ENCODE measurements at places on chromosomes 13 and 19. TPM values are rescaled to one million over a fixed set of nuclear protein-coding genes. Genes with fewer than 3 reads are reported as not detected.

GRCh38 chr19:49058562-49058961, 1.0 kb upstream of the CGB7 start:
- ATAC-seq = no peak

- ATAC-seq = no peak
These were observed 151.4 kb downstream of the PDS5B start for GRCh38 chr13:32737679-32738078.

DNA sequence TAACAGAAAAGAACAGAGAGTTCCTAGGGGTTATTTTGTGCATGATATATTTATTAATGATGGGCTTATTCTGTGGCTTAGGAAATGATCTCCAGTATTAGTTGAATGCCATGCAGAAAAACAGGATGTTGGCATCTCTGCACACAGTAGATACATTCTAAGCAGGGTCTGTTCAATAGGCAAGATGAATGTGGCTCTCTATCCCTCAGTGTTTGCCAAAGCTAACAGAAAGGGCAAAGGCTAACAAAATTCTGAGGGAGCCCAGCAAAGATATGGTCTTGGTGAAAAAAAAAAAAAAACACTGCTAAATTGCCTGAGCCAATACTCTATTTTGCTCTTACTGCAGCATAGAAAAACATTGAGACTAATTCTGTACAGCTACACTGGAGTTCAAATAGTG, 1095.8 kb downstream of the UQCRFS1 start:
- no peak for ATAC-seq

DNA sequence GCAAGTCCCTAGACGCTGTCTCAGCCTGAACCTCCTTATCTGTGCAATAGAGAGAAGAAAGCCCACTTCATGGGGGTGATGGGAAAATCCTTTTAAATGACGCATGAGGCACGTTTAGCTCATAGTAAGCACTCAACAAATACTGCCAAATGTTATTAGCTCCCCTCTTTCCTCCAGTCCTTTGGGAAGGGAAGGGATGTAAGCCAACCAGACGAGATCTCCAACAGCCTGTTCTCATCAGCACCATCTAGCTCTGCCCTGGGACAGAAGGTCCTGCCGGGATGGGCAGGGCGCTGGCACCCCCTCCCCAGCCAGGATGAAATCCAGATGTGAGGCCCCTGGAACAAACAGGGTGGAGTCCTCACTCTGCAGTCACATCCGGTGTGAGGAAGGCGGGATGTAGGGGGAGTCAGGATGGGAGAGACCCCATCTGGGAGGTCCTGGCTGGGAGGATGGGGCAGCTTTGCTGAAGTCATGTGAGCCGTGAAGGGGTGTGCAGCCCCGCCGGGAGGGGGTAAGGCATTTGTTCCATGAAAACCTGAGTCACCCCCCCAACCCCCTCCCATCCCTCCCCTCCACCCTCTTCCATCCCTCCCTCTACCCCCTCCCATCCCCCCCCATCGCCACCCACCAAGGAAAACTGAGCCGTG, 4.6 kb downstream of the S1PR2 start:
- ATAC-seq = no peak

- ATAC-seq = no peak
These were observed 7.7 kb upstream of the PROZ start for GRCh38 chr13:113150550-113151365.

DNA sequence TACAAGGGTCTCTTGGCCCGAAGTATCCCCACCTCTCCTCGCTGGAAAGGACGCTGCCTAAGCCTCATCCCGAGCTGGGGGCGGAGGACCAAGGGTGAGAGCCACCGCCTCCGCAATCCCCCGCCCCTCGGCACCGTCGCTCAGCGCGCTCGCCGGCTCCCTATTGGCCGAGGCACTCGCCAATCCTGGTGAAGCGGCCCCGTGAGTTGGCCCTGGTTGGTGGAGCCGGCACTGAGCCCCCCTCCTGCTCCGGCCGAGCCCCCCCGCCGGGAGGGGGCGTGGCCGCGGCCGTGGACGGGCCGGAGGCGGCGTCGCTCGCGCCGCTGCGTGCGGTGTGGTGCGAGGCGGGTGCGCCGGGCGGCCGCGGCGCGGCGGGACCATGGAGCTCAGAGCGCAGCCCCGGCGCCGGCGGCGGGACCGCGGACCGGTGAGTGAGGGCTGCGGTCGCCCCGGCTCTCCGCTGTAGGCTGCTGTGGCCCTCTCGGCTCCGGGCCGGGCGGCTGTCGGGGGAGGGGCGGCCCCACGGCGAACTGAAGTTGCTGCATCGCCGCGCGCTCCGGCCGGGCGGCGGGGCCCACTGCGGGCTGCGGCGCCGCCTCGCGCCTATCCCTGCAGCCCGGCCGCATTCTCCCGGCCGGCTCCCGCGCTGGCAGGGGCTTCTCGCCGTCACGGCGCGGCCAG, at the start of gene WASF3:
TSS of gene WASF3 (plus strand) at position 291 of the 681 bp plus-strand sequence. CDS start 84,588 bp downstream, outside the sequence.
- ATAC-seq = peak; percentile 96

- ATAC-seq = no peak
These were observed 48.0 kb downstream of the RGCC start for GRCh38 chr13:41505209-41505835.

GRCh38 chr13:46620029-46620428, 67.1 kb downstream of the LRCH1 start:
- no peak for ATAC-seq

GRCh38 chr19:18386543-18387271, 749 bp downstream of the GDF15 start:
- ATAC-seq = no peak

DNA sequence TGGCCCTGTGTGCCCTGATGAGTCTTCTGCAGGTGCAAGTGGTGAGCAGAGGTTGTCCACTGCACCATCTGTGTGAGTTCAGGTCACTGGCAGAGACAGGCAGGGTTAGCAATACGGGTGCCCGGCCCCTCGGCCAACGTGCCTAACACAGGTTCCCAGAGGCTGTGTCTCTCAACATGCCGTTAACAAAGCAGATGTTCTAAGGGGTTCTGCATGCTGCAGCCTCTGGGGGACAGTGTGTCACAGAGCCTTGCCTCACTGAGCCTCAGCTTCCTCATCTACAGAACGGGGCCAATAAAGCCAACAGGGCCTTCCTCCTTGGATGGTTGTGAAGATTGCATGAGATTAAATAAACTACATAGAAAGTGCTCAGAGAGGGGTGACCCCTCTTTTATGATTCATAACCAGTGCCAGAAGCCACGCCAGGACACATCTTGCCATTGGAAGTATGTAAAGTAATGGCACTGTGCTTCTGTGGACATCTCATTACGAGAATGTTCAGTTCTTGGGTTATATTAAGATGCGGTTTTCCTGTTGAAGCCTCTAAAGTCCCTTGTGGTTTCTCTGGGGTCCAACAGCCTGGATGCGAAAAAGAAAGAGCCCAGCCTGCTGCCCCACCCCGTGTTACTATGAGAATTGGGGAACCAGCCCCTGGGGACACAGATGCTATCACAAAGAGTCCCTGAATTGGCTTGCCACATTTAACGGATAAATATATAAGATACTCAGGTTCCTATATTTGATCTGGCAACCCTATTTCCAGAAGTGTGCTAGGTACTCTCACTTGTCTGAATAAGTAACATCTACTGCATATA, 11.2 kb upstream of the ARHGEF18 start:
- no peak for ATAC-seq

DNA sequence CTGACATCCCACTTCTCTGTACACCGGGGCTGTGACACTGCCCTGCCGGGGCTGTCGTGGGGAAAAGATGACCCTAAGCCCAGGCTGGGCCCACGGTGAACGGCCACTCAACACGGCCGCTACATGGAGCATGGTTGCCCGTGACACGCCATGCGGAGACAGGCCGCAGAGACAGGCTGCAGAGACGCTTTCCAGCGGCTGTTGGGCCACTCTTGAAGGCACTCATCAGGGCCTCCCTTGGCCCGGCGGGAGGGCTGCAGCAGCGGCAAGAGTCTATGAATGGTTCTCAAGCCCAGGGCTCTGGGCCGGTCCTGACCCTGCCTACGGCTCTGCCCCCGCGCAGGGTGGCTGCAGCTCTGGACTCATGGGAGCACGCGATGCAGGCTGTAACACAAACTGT, 22.1 kb downstream of the ADPRHL1 start:
- ATAC-seq = peak; percentile 42

The TPM4 gene
- total RNA-seq = 196 TPM

The PSG3 gene
- not detected for total RNA-seq

- ATAC-seq = no peak
These were observed 86.5 kb downstream of the DLEU7 start for GRCh38 chr13:50757008-50757407.

The FUT6 gene
- 3.3 TPM for total RNA-seq

The PEAK3 gene
- total RNA-seq = 0.85 TPM

- no peak for ATAC-seq
These were observed 3.2 kb downstream of the GTF3A start for GRCh38 chr13:27427641-27428040.

GRCh38 chr19:38392707-38393308, 4.3 kb downstream of the SPRED3 start:
- no peak for ATAC-seq

The APC2 gene
- 45.8 TPM for total RNA-seq

DNA sequence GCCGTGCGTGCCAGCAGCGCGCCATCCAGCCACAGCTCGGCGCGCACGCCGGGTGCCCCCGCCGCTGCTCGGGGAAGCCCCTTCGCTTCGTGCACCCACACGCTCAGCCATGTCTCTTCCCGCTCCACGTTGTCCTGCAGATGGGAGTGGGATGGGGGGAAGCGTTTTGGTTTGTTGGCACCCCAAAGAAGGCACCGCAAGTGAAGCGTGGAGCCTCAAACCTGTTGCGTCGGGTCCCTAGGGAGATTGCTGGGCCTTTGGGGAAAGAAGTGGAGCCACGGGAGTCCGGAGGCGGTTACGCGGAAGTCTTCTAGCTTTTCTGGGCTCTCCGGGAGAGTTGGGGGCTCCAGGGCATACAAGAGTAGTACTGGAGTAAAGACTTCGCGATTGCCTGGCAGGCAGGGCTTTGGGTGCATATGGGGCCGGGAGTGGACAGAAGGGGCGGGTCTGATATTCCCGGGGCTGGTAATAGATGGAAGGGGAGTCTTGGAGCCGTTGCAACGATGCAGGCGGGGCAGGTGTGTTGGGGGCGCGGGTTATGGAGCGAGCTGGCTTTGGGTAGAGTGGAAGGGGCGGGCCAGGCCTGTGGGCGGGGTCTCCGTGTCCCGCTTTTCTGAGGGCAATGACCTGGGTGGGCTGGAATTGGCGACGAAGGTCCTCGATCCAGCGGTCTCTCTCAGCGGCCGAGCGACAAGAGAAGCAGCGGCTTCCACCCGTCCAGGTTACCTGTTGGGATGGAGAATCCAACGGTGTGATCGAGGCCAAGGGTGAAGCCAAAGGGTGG, 6.5 kb downstream of the RASAL3 start:
- no peak for ATAC-seq

GRCh38 chr13:50744116-50744660, 99.3 kb downstream of the DLEU7 start:
- no peak for ATAC-seq

The GARRE1 gene
- 5.9 TPM for total RNA-seq

GRCh38 chr13:27549406-27549981, 70.8 kb downstream of the LNX2 start:
- ATAC-seq = no peak

The VSTM1 gene
- total RNA-seq = not detected

The CGB2 gene
- total RNA-seq = not detected

The SYT3 gene
- 12.5 TPM for total RNA-seq

- ATAC-seq = no peak
These were observed 55.2 kb downstream of the ELF1 start for GRCh38 chr13:40963927-40964326.

GRCh38 chr19:30340771-30341561, 31.2 kb upstream of the ZNF536 start:
- peak; percentile 80 for ATAC-seq

The N4BP2L1 gene
- 4.9 TPM for total RNA-seq

GRCh38 chr19:45403272-45403671, 1.6 kb downstream of the PPP1R13L start:
- ATAC-seq = no peak

The ZNF550 gene
- total RNA-seq = 15.6 TPM

GRCh38 chr19:5987077-5987818, 9.3 kb upstream of the RANBP3 start:
- ATAC-seq = peak; percentile 51

- no peak for ATAC-seq
These were observed 108.5 kb downstream of the PAN3 start for GRCh38 chr13:28246891-28247290.

GRCh38 chr19:5929625-5930024, 15.6 kb downstream of the CAPS start:
- no peak for ATAC-seq

The FCGBP gene
- 0.22 TPM for total RNA-seq

DNA sequence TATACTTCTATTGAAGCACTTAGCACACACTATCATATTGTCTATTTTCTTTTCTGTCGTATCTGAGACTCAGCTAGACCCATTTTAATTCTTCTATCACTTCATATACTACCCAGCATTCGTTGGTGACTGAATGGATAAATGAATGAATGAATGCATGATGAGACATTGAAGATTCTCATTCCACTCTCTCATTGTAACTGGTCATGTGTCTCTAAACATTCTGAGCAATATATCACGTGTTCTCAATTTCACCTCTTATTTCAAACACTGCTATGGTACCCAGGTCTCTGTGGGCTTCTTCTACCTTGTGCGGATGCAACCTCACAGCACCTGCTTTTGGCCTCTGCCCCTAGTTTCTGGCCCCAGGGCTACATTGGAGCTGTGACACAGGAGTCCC, 65.2 kb upstream of the USPL1 start:
- ATAC-seq = no peak

- no peak for ATAC-seq
These were observed 1.9 kb upstream of the PLPPR3 start for GRCh38 chr19:823565-824121.

DNA sequence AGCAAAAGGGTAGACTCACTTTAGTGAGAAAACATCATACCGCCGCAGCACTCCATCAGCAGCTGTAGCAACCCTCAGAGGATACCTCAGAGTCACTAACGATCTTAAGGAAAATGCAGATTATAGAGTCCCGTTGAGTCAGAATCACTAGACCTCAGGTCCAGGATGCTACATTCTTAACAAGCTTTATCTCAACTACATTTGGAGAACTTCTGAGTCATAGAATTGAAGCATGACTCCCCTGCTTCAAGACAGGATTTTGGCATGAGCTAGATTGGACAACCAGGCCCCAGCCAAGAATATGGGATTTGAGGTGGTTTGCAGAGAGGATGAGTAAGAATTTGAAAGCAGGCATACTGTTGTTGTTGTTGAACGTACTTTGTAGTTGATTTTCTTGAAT, 118.9 kb upstream of the UBL3 start:
- no peak for ATAC-seq

DNA sequence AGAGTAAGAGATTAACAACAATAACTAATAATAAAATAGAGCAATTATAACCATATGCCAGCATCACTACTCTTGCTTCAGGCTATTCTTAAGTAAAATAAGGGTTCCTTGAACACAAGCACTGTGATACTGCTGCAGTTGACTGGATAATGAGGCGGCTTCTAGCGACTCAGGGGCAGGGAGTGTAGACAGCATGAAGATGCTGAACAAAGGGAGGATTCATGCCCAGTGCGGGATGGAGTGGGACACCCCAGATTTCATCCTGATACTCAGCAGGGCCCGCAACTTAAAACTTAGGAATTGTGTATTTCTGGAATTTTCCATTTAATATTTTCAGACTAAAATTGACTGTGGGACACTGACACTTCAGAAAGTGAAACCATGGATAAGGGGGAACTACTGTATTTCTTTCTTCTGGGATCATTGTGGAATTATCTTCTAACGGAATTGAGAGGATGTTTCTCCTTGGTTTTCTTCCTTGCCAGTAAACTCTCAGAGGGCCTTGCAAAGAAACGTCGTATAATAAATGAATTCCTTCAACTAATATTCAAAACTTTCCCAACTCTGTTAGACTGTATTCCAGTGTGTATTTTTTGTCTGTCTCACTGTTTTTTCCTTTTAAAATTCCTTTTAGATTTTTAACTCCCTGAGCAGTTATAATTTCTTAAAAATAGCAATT, 127.5 kb downstream of the B3GLCT start:
- no peak for ATAC-seq

The EHD2 gene
- 13.9 TPM for total RNA-seq

All from motor neuron (in vitro differentiated cells).